ENCODE measurements at places on chromosomes 5 and 9.

DNA sequence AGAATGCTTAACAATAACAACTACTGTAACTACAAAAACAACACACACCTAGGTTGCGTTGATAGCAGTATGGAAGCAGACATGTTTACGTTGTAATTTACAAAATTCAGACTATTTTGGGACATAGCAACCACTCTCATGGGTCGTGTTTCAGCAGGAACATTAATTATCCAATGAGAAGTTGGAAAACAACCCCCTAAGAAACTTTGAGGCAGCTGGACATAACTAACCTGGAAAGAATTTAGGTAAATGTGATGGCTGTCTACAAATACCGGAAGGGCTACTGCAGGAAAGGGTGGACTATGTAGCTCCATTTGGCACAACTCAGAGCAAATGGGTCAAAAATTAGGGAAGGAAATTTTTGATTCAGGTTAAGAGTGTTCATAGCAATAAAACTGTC, 409.3 kb downstream of the ADGRV1 start:
- no peak for DNase-seq

DNA sequence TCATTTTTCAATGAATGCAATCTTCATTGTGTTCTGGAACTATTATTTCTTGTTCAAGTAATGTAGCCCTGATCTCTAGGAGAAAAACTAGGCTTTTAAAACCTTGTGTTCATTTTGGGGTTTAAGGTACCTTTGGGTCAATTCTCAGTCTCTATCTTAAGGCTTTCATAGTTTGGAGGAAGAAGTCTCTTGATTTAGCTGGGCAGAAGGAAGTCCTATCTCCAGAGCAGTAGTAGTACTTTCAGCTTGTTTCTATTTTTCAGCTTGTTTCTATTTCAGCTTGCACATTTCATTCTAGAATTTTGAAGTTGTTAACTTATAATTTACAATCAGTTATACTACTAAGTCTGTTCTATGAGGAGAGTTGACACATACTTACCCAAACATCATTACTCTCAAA, 15.2 kb downstream of the CSNK1G3 start:
- no peak for DNase-seq

DNA sequence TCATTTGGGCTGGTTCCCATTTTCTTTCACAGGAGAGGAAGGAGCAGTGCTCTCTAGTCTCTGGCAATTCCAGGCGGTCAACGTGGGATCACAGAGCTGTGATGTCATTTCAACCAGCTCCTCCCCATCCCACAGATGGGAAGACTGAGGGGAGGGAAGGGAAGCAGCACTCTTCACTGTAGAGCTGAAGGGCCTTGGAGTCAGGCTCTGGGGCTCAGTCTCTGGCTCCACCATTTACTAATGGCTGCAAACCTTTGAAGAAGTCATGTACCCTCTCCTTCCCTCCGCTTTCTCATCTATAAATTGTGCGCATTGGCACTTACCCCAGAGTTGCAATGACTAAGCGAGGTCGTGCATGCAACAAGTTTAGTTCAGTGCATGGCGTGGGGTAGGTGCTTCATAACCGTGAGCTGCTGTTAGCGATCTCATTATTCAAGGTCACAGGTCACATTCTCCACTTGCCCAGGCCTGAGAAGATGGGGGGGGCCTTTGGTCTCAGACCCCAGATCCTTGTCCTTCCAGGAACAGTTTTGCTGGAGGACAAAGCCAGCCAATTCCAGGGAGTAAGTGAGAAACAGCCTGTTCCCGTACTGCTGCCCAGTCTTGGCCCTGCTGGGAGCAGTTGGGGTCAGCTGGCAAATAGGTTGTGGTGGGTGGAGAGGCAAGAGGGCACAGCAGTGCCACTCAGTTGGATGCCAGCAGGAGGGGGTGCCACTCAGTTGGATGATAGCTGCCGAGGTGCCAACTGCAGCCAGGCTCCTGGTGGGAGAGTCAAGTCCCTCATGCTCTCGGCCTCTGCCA, 136.7 kb downstream of the RGS3 start:
- no peak for DNase-seq

DNA sequence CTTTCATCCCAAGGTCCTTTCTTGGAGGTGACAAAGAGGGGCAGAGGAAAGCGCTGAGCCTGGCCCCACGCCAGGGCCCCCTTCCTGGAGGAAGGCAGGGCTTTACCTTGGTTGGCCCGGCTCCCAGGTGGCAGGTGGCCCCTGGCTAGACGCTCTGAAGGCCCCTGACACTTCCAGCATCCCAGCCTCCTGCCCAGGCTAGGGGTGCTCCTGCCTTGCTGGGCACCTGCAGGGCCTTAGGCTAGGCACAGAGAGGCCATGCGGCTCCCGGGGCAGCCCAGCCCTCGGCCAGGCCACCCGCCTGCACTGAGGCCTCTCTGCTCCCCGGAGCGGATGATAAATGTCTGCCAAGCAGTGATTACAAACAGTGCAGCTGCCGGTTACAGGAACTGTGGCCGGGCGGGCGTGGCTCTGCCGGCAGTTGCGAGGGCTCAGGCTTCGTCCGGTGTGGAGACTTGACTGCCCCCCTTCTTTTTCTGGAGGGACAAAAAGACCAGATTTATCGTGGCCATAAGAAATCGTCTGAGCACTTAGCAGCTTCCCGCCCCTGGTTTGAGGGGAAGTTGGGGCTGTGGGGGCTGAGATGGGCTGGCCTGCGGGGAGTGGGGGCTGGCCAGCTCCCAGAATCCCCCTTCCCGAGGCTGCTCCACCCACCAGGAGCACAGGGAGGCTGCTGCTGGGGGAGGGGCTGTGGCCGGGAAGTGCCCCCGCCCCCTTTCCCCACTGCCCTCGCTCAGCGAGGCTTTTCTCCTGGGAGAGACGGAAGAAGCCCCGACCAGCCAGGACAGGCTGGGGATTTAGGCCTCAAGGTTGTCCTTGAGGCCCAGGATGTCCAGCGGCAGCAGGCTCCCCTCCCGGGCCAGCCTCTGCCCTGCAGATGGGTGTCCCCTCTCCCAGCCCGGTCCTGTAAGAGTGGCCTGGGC, 31.6 kb upstream of the UBAC1 start:
- peak; percentile 87 for DNase-seq

GRCh38 chr9:120388003-120388855, 191.7 kb downstream of the CDK5RAP2 start:
- no peak for DNase-seq

GRCh38 chr5:10301842-10302610, 5.7 kb downstream of the CMBL start:
- DNase-seq: no peak

DNA sequence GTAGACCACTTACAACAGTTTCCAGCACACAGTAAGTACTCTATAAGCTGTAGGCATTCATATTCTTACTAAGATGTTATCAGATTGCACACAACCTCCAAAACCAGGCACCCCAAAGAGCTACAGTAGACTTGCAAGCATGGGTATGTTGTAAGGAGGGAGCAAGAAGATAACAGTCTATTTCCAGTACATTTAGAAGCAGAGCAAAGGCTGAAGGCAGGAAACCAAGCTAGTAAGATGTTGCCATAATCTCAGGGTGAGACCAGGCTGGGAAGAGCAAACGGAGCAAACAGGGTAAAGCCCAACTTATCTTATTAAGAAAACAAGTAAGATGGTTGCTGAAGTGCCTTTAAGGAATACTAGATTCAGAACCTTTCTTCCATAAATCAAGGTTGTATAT, 161.1 kb downstream of the GLIS3 start:
- DNase-seq: no peak

DNA sequence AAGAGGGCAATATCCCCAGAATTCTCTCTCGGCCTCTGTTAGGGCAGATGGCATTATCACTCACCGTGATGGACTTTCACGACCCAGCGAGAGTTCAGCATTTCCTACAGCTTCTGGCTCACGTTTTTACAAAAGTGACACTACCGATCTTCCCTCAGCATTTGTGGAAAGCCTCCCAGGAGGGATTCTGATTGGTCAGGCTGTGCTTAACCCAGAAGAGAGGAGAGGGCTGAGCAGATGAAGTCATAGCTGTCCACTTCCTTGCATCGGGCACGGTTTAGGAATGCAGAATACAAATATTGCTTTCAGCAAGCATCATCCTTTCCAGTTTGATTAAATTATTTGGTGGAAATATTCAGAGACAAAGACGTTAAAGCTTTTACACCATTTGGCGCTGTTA, 277.4 kb upstream of the MSX2 start:
- DNase-seq: no peak

DNA sequence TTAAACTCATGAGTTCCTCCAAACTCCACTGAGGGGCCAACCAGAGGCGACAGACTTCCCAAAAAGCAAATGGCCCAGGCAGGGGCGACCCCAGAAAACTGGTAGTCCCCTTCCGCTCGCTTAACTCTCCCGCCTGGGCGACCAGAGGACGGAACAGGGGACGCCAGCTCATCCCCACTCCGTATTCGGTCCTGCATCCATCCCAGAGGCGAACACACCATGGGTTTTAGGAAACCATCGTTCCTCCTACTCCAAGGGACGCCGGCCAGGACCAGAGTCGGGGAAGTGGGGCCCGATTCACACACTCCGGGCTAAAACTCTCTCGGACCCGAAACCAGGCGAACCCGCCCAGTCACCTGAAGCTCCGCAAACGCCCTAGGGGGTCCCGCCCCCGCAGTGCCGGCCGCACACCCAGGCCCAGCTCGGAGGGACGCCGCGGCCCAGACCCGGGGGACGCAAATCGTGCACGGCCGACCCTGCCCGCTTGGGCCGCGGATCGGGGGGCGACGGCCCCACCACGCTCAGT, 478 bp downstream of the TEX10 start:
- peak; percentile 51 for DNase-seq

DNA sequence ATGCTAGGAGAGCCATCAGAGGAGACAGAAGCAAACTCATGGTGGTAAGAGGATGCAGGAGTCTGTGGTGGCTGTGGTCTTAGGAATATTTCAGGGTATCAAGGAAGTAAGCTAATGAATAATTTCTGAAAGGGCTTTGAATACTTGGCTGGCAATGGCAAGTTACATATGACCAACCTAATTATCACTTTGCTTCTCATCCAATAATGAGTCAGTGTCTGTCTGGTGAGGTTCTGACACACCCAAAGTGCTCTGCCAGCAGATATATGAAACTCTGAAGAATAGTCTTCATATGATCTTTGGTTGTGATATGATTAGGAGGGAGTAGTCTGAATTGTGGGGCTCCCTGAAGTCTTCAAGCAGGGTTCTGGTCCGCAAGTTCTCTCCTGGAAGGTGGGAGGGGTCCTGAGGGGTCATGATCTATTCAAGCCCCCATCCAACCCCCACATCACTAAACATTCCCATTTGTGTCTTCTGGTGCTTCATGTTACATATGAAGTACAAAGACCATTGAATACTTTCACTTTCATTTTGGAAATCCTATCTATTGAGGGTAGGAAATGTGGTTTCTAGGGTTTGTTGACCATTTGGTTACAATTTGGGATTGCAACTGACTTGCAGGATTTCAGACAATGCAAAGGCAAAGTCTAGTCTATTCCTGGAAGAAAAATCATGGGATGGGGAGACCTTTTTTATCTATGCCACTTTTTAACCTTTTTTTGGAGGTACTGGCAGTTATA, 199.9 kb upstream of the CDKN2B start:
- peak; percentile 10 for DNase-seq

- peak; percentile 55 for DNase-seq
Measured at GRCh38 chr5:79959407-79959806, 31.7 kb downstream of the MTX3 start.

DNA sequence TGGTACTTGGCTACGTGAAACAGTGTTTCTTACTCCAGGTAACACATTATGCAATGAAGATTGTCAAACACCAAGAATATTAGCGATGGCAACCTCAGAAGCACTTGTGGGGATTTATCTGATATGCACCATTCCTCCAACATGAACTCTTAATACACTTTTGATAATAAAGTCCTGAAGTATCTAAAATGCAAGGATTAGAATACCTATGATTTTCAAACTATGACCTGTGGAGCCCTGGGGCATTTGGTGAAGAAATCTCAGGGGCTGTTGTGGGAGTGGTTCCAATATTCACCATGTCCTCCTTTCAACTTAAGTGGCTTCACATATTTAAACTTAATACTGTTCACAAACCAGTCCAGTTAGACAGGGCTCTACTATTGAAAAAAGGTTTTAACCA, 214.6 kb upstream of the POU5F2 start:
- DNase-seq: no peak

GRCh38 chr9:93663877-93664548, 87.6 kb downstream of the PHF2 start:
- no peak for DNase-seq

DNA sequence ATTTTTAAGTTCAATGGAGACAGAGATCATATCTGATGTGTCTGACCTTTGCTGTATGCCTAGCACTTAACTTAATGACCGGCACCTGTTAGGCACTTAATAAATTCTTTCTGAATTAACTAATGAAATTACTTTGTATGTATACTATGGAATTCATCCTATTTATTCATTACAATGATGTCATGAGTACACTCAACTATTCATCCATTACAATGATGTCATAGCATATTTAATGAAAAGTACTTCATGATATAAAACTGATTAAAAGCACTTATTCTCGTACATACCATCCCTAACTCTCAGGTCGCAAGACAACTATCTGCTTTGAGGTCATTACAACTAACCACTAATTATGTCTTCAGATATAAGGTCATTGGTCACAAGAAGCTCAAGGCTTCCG, 1131.6 kb downstream of the DTWD2 start:
- no peak for DNase-seq

DNA sequence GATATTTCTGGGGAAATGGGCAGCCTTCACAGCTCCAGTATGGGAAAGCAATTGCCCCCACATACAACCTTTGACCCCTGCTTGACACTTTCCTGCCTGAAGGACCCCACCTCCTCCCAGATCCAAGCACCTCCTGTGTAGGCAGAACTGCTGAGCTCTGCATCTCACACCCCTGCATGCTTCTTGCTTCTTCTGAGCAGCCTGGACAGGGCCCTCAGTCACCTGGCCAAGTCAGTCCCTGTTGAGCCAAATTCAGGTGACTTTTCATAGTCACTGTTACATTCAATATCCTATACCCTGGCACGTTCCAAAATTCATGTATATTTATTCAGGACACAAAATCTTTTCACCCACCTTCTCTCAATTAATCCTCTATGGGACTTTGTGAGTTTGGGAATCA, 30.4 kb upstream of the CTSL start:
- DNase-seq: no peak

DNA sequence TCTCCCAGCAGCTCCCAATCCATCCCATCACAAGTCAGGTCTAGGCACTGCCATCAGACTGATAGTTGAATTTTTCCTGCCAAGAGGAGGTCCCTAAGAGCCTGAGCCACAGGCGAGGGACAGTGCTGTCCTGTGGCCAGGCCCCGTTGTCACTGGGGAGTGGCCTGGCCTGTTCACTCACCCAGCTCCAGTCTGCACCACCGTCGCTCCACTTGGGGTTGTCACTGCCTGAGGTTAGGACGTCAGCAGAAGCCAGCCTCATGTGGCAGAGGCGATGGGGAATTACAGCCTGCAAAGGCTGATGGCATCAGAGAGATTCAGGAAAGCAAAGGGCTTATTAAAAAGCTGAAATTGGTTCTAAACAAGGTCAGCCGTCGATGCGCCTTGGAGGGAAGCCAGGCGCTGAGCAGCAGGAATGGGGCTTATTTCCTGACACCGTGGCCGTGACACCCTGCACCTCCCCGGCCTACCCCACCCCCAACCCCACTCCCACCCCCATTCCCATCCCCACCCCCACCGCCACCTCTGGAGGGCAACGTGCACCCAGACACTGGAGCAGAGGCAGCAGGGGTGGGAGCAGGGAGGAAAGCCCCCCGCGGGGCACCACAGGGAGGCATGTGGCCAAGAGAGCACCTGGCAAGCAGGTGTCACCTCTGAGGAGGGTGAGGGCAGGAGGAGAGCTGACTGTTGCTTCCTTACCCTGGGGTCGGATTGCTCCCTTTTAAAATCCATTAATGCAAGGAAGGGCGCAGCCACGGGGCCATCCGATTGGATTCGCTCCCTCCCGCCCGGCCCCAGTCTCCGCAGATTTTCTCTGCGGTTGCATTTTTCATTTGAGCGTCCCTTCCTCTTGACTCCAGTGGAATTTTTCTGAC, 3.1 kb upstream of the DBH start:
- no peak for DNase-seq

- DNase-seq: no peak
Measured at GRCh38 chr5:31408814-31409213, 123.1 kb downstream of the DROSHA start.
